ENCODE measurements at places on chromosomes 12 and 14. TPM values are rescaled to one million over a fixed set of nuclear protein-coding genes. Genes with fewer than 3 reads are reported as not detected.

Gene IL26
- not detected for total RNA-seq

Gene AKAP3
- 1.5 TPM for total RNA-seq

Gene AICDA
- total RNA-seq, result not detected

Gene TBX5
- not detected for total RNA-seq

Gene ASCL1
- not detected for total RNA-seq

Gene TAS2R43
- total RNA-seq, result 0.33 TPM

Gene TXNDC16
- total RNA-seq, result 8.1 TPM

Data from H7 (cell line).